Mesothelial cell of epicardium (in vitro differentiated cells): ENCODE measurements at places on chromosomes 4 and X.

DNA sequence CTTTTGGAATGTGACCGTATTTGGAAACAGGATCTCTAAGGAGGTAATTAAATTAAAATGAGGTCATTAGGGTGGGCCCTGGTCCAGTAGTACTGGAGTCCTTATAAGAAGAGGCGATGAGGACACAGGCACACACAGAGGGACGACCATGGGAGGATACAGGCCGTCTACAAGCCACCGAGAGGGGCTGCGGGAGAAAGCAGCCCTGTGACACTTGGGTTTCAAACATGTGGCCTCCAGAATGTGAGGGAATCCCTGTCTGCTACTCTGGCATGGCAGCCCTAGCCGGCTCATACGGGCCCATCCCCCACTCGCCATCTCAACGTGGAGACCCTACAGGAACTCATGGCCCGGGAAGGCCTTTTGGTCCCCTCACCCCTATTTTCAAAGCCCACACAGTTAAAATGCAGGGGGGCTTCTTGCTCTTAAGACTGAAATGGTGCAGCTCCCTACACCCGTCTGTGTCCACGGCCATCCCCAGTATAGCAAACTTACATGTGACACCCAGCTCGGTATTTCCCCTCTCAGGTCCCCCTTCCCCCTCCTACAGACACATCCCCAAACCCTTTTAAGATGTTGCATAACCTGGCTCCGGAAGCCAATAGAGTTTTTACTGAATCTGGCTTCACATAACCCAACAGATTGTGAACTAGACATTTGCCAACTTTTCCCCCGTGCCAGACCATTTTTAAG is 124.1 kb upstream of the TBL1X start:
- DNase-seq = no peak

DNA sequence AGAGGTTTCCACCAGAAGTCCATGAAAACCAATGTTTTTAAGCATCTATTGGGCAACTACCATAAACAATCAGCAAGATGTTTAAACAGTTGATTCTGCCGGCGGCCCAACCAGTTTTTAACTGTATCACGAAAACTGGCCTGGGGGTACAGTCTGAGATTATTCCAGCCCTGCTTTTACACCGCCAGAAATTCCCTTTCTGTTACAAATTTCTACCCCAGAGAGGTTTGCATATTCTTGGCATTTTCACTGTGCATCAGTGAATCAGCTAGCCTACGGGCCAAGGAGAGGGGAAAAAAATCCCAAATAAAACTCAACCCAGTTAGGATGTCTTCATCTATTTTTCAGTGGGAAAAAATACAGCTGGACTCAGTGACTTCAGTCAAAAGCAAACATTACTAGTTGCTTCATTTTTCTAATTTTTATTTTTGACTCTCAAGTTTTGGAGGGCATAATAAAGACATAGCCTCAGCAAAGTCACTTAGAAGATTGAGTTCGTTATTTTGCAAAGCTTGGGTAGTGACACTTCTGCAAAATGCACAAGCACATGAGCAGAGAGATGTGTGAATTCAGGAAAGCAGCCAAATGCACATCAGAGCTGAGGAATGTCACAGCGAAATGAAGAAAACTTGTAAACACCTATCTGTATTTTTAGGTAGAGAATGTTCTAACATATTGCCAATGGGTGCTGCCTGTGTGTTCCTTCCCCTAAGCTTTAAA is 167.8 kb upstream of the GK2 start:
- DNase-seq = no peak

GRCh38 chrX:51824061-51824460 is 69.4 kb upstream of the MAGED1 start:
- DNase-seq = no peak

DNA sequence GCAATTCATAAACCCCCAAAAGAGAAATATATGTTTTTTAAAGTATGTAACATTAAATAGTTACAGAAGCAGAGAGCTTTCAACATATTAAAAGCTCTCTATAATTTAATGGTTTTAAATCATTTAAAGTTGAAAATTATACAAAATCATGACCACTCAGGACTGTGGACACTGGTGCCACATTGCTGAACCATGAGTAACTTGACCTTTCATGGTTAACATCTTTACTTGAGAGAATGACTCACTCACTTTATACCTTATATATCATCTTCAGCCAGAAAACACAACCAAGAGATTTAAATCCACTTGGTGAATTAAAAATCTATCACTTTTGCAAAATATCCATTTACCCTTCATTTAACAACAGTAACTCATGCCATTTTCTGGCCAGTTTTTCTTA is 584.3 kb upstream of the SMIM31 start:
- no peak for DNase-seq

DNA sequence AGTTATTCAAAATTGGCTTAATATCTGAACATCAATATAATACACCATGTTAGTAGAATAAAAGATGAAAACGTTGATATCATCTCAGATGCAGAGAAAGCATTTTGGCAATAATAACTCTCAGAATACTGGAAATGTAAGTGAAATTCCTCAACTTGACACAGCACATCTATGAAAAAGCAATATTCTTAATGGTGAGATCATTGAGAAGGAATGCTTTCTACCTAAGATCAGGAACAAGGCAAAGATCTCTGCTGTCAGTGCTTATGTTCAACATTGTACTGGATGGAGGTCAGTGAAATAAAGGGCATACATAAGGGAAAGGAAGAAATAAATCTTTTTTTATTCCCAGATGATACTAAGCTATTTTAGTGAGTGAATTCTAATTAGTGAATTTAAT is 40.6 kb downstream of the MRPL1 start:
- DNase-seq = no peak

DNA sequence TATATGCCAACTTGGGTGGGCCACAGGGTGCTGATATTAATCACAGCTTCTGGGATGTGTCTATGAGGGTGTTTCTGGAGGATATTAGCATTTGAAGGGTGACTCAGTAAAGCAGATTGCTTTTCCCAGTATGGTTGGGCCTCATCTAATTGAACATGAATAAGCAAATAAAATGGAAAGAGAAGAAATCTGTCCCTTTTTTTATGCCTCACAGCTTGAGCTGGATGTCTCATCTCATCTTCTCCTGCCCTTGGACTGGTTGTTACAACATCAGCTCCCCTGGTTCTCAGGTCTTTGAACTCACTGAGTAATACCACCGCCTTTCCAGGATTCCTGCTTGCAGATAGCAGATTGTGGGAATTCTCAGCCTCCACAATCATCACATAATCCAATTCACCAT is 1149.2 kb downstream of the PCDH18 start:
- no peak for DNase-seq

DNA sequence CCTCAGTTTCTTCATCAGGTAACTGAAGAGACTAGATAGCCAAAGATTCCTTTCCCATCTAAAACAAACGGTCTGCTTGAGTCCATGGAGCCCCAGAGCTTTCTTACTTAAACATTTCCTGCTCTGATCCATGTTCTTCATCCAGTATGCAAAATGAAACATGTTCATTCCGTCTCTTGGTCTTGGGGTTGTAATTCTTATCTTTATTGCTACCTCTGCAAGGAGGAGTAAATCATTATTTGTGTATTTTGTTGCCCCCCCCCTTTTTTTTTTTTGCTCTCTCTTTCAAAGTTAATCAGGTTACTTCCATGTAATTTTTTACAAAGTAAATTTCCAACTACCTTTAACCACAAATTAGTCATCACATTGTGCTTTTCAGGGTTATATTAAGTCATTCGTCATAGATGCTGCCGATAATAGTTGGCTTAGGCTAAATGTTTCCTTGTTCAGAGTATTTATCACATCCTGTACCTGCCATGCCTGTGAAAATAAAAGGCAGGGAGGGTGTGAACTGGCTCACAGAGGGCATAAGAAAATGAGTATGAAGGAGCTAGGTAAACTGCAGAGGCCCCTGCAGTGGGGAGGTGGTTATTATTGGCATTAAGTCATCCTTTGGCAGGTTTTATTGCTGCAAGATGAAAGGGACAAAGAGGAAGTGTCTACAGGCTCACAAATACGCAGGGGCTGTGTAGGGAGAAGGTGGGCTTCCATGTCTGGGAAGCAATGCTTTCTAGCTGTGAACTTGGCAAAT is 76.7 kb upstream of the HS3ST1 start:
- DNase-seq = no peak

GRCh38 chr4:121980643-121981042 is 28.8 kb upstream of the TRPC3 start:
- DNase-seq = no peak

GRCh38 chrX:27915617-27916016 is 65.6 kb downstream of the DCAF8L1 start:
- DNase-seq = no peak

GRCh38 chr4:8525383-8526120 is 54.6 kb upstream of the GPR78 start:
- DNase-seq = no peak

GRCh38 chrX:129606918-129607317 is 47.8 kb downstream of the APLN start:
- DNase-seq = no peak

GRCh38 chr4:145879598-145879997 is 59.0 kb downstream of the ZNF827 start:
- DNase-seq = no peak

DNA sequence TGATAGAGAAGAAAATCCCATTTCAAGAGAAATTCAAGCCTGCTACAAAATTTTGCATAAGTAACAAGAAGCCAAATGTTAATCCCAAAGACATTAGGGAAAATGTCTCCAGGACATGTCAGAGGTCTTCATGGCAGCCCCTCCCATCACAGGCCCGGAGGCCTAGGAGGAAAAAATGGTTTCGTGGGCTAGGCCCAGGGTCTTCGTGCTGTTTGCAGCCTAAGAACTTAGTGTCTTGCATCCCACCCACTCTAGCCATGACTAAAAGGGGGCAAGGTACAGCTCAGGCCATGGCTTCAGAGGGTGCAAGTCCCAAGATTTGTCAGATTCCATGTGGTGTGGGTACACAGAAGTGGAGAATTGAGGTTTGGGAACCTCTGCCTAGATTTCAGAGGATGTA is 57.8 kb upstream of the TAPT1 start:
- no peak for DNase-seq

- no peak for DNase-seq
Observed at GRCh38 chr4:107896158-107896645, 35.1 kb upstream of the CYP2U1 start.

DNA sequence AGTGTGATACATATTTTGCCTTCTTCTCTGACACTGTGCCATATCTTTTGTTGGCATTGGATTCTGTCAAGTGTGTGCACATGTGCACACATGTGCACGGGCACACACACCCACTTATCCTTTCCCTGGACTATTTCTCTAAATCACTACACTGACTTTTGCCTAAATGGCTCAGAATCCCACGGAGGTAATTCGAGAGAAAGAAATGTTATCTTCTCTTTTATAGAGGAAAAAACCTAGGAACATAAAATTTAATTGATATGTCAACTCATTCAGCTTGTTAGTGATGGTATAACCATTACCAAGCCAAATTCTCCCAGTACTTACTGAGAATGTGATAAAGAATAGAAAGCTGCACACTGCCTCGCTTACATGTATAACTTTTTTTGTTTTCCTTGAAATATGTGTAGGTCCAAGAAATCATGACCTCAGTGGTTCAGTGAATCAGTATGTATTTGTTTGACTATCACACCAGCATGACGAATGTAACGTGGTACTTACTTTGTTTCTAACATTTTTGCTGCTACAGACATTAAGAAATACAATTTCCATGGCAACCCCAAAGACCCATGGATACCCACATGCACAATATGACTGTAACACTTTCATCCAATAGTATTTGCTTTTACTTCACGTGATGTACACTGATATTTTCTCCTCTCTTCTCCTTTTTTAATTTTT is 163.0 kb downstream of the PCDH7 start:
- DNase-seq = no peak

GRCh38 chrX:148695255-148695654 is 194.8 kb downstream of the AFF2 start:
- DNase-seq = no peak

GRCh38 chr4:45353161-45353560 is 626.8 kb upstream of the GNPDA2 start:
- DNase-seq = no peak

GRCh38 chr4:75249739-75250138 is 264.5 kb downstream of the RCHY1 start:
- no peak for DNase-seq

DNA sequence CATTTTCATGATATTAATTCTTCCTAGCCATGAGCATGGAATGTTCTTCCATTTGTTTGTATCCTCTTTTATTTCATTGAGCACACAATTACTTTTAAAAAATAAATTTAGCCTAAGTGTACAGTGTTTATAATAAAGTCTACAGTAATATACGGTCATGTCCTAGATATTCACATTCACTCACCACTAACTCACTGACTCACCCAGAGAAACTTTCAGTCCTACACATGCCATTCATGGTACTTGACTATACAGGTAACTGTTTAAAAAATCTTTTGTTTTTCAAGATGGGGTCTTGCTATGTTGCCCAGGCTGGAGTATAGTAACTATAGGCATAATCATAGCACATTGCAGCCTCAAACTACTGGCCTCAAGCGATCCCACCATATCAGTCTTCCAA is 348.1 kb downstream of the RAPGEF2 start:
- DNase-seq = no peak

DNA sequence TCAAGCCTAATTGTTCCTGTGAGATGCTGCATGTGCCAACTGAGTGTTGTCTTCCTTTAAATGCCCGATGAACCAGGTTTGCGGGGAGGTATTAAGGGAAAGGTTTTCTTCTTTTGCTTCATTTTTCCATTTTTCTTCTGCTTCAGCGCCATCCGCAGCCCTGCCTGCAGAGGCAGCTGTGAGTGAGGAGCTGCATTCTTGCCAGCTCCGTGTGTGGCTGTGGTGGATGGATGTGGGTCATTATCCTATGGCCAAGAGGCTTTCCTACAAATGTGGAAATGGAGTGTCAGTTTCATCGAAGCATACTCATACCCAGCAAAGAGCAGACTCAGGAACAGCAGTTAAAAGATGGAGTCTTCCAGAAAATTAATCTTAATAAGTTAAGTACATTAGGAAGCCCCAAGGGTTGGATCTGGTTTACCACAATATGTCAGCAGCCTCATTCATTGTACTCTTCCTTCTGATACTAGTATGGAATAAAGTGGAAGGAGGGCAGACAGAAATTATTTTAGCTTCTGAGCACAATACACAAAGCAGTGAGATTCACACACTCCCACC is 37.6 kb downstream of the TNIP3 start:
- no peak for DNase-seq

DNA sequence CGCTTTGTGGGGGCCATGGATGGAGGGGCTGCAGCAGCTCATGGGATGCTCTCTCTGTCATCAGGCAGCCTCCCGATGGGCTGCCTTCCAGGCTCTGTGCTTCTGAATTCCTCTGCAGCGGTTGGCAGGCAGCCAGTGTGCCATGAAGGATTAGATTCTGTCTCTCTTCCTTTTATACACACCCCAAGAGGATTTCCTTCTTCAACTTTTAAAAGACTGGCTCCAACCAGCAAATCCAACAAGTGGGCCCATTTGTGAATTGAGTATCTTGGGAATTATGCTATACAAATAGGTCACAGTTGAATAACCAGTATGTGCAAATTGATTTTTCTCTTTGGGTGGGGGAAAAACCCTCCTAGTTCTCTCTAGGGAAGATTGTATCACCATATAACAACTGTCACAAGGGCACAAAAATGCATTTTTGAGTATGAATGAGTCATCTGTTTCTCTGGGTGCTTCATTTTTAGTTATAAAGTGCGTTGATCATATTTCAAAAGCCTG is 96.8 kb upstream of the FAT1 start:
- peak; percentile 75 for DNase-seq
